ENCODE measurements at places on chromosomes 5 and 9. TPM values are rescaled to one million over a fixed set of nuclear protein-coding genes. Genes with fewer than 3 reads are reported as not detected.

GRCh38 chr5:107806271-107806670 lies 135.5 kb upstream of the EFNA5 start:
- H3K36me3 ChIP-seq, result no peaks in the 10 kb centered on the region
- no peak overlapping the region for H3K4me3 ChIP-seq
- no peaks in the 10 kb centered on the region for H3K27me3 ChIP-seq
- no peaks in the 10 kb centered on the region for H3K4me1 ChIP-seq

DNA sequence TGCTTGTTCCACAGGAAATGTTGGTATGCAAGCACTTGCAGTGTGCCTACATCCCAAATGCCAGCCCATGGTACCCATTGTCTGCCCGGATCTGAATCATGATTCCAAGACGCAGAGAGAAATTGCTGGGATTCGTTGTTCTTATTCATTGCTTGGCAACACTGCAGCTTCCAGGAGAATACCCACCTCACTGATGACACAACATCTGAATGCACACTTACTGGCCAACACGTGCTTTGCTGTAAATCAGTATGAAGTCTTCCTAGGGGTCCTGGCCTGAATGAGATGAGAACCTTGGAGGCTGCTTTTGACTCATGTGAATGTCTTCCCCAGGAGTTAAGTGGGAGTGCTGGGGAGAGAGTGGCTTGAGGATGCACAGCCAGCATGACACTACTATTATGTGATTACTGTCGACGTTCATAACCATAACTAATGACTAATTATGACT lies 11.6 kb downstream of the SRD5A1 start:
- no peak overlapping the region for H3K27ac ChIP-seq
- no peak overlapping the region for H3K4me3 ChIP-seq
- ATAC-seq, result no peak
- no peaks in the 10 kb centered on the region for H3K36me3 ChIP-seq

- no peaks in the 10 kb centered on the region for H3K27me3 ChIP-seq
- no peak for ATAC-seq
- H3K36me3 ChIP-seq, result no peaks in the 10 kb centered on the region
Observed at GRCh38 chr9:2015581-2016407, 647 bp downstream of the SMARCA2 start.

DNA sequence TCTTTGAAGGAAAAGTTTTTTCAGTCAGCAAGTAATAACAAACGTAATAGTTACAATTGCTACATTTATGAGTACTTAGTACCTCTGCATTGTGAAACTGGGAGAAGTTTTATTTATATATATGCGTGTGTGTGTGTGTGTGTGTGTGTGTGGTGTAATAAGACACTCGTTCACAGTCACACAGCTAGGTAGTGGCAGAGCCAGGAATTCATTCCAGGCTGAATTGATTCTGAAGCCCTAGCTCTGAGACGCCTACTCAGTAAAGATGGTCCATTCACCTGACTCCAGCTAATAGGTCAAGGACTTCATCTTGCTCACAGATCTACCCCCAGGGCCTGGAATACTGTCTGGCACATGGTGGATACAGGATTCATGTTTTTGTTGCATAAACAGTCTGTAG lies 13.6 kb upstream of the CAST start:
- H3K4me1 ChIP-seq, result no peaks in the 10 kb centered on the region
- no peak overlapping the region for H3K4me3 ChIP-seq
- H3K27me3 ChIP-seq, result no peaks in the 10 kb centered on the region
- ATAC-seq, result no peak

GRCh38 chr5:462051-462481 lies 19.1 kb downstream of the EXOC3 start:
- no peaks in the 10 kb centered on the region for H3K27me3 ChIP-seq
- peaks cover 99% of the 10 kb centered on the region for H3K36me3 ChIP-seq
- H3K4me1 ChIP-seq, result no peaks in the 10 kb centered on the region

DNA sequence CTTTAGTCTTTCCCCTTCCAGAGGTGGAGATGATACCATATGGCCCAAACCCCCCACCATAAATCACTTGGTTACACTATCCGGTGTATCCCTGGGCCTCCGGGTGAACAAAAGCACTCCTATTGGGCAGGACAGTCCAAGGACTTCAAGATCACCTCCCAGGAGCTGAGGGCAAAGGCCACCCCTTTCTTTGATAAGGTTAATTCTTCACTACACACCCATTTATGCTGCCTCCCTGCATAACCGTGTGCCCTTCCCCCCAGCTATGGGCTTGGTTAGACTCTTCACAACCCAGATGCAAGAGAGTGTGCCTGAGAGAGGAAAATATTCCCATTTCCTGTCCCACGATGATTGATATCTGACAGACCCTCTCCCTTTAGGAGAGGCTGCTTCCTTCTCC lies 64.8 kb upstream of the PRRC1 start:
- H3K4me1 ChIP-seq, result no peaks in the 10 kb centered on the region
- no peaks in the 10 kb centered on the region for H3K27me3 ChIP-seq
- no peak overlapping the region for H3K27ac ChIP-seq
- no peaks in the 10 kb centered on the region for H3K36me3 ChIP-seq
- no peak for ATAC-seq
- H3K4me3 ChIP-seq, result no peak overlapping the region

GRCh38 chr9:9746826-9747225 lies 866.0 kb downstream of the PTPRD start:
- no peak overlapping the region for H3K4me3 ChIP-seq
- no peak for ATAC-seq
- H3K27ac ChIP-seq, result no peak overlapping the region
- H3K27me3 ChIP-seq, result no peaks in the 10 kb centered on the region

GRCh38 chr5:83044926-83045325 lies 32.3 kb downstream of the TMEM167A start:
- H3K4me3 ChIP-seq, result no peak overlapping the region
- no peak overlapping the region for H3K27ac ChIP-seq
- H3K27me3 ChIP-seq, result no peaks in the 10 kb centered on the region
- no peaks in the 10 kb centered on the region for H3K4me1 ChIP-seq

DNA sequence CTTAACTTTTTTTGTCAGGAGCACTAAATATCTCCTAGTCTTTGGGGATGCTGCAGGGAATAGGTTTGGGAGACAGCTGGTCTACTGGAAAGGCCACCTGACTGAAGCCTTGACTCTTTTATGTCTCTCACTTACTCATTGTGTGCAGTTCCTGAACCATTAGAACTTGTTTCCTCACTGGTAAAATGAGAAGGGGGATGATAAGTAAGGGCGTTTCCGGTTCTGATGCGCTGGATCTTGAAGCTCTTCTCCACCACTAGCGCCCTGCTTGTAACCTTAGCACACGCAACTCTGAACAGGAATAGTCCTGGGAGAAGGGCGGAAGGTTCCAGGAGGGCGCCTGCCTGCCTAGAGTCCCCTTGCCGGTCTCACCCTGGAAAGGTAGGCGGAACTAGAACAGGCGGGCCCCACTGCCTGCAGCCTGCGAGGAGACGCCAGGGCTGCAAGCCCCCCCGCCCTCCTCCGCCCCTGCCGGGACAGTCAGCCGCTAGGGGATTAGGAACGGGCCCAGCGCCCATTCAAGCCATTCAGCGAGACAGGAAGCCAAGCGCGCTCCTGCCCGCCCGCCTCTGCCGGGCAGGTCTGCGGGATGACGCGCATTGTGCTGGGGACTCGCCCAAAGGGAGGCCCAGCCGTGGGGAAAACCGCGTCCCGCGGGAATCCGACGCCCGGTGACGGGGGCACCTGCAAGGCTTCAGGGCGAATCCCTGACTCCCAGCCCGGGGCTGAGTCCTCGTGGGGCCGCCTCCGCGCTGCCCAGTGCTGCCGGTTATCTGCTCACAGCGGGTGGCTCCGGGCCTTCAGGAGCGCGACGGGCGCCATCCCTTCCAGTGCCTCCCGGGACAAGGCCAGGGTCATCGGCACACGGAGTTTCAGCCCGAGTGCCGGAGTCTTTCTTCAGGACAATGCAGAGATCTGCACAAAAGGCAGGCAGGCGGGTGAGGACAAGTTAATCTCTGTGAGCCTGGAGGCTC lies 44.0 kb upstream of the XPA start:
- H3K36me3 ChIP-seq, result no peaks in the 10 kb centered on the region
- peaks cover 15% of the 10 kb centered on the region for H3K4me1 ChIP-seq
- peak overlapping the region; percentile 27 for H3K4me3 ChIP-seq
- peaks cover 41% of the 10 kb centered on the region for H3K27me3 ChIP-seq
- ATAC-seq, result peak; percentile 91

- H3K27me3 ChIP-seq, result no peaks in the 10 kb centered on the region
- H3K36me3 ChIP-seq, result no peaks in the 10 kb centered on the region
- no peak for ATAC-seq
- no peaks in the 10 kb centered on the region for H3K4me1 ChIP-seq
- no peak overlapping the region for H3K4me3 ChIP-seq
Observed at GRCh38 chr5:124502551-124502950, 243.9 kb downstream of the ZNF608 start.

GRCh38 chr9:135857843-135858242 lies 49.5 kb downstream of the CAMSAP1 start:
- H3K4me1 ChIP-seq, result no peaks in the 10 kb centered on the region
- H3K4me3 ChIP-seq, result no peak overlapping the region
- H3K27ac ChIP-seq, result no peak overlapping the region
- ATAC-seq, result no peak
- H3K27me3 ChIP-seq, result no peaks in the 10 kb centered on the region

DNA sequence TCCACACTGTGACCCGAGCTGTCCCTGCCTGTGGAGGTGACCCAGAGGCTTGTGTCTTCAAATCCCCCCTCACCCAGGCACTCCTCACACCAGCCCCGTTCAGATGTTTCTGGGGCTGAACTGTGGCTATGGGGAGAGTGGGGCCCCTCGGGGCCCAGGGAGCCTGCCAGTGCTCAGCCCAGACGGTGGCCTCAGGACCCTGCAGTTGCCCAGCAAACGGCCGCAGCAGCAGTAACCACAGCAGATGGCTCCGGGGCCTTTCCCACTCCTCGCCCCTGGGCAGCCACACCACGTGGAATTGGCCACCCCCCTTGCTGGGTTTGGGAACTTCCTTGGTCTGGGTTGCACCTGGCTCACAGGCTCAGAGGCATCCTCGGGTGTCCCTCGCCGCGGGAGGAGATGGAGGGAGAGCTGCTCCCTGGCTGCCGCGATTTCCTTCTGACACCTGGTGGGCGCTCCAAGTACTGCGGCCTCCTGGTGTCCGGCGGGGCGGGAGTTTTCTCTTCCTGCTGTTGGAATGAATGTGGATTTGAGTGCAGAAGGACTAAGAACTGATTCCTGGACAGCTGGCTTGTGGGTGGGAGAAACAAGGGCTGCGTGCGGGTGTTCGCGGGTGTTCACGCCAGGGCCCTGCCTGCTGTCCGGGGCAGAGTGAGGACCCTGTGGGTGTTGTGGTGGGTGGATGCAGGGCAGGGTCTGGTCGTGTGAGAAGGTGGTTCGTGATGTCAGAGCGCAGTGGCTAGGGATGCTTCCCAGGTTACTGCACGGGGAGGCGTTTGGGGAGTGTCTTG lies 97.5 kb downstream of the COL5A1 start:
- peaks cover 24% of the 10 kb centered on the region for H3K4me1 ChIP-seq
- peaks cover 64% of the 10 kb centered on the region for H3K36me3 ChIP-seq
- ATAC-seq, result peak; percentile 51
- no peak overlapping the region for H3K27ac ChIP-seq

DNA sequence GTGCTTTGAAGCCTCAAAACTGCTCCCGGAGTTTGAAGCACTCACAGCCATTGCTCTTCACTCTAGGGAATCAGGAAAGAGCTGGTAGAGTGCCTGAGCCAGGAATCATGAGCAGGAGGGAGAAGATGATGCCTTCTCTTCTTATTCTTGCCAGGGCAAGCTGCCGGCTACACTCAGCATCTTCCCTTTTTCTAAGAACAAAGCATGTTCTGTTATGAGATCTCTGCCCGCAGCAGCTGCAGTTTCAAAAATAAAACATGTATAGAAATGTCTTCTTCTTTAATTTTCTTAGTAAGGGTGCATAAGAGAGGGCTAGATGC lies 57.9 kb upstream of the RICTOR start:
- no peaks in the 10 kb centered on the region for H3K36me3 ChIP-seq
- H3K27me3 ChIP-seq, result no peaks in the 10 kb centered on the region
- H3K27ac ChIP-seq, result no peak overlapping the region
- no peaks in the 10 kb centered on the region for H3K4me1 ChIP-seq

DNA sequence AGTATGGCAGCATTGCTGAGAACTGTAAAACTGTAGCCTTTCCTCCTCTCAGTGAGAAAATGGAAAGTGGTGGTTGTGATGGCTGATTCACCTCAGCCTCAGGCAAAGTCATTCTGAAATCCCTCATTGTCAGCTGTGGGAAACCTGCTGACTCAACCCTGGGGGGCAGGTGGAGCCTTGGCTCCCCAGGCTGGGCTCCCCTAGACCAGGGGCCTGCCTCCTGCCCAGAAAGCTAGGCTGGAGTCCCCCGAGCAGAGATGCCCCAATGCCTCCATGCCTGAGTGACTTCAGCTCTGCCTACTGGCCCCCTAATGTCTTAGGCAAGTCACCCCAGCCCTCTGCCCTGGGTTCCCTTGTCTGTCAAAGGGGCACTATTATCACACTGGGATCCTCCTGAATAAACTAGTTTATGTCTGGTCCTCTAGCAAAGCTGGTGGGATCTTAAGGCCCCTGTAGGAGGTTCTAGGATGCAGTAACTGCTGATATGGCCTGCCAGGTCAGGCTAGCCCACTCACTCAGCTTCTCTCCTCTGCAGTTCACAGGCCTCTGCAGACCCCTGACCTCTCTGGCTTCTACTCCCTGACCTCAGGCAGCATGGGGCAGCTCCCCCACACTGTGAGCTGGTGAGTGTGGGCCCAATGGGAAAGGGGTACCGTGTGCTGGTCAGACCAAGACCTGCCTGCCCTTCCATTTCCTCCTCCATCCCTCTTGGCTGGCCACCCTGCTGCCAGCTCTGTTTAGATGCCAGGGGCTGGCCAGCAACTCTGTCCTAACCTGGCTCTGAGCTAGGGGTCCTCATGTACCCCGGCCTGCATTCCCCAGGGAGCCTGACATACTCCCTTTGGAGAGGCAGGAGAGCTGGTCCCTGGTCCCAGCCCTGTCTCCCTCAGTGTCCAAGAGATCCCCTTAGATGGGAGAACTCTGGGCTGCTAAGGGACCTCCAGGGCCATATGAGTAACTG lies 24.2 kb downstream of the TCF7 start:
- no peak for ATAC-seq
- H3K36me3 ChIP-seq, result no peaks in the 10 kb centered on the region
- H3K4me3 ChIP-seq, result no peak overlapping the region
- no peaks in the 10 kb centered on the region for H3K27me3 ChIP-seq

- H3K27me3 ChIP-seq, result no peaks in the 10 kb centered on the region
- no peak overlapping the region for H3K27ac ChIP-seq
- no peak for ATAC-seq
- no peaks in the 10 kb centered on the region for H3K4me1 ChIP-seq
- H3K4me3 ChIP-seq, result no peak overlapping the region
Observed at GRCh38 chr5:134490925-134491271, 34.6 kb upstream of the JADE2 start.

- no peaks in the 10 kb centered on the region for H3K27me3 ChIP-seq
- no peaks in the 10 kb centered on the region for H3K36me3 ChIP-seq
- peak overlapping the region; percentile 93 for H3K27ac ChIP-seq
- no peaks in the 10 kb centered on the region for H3K4me1 ChIP-seq
Observed at GRCh38 chr5:102858808-102859207, 103.7 kb downstream of the PAM start.

RNF183 gene
- not detected for total RNA-seq

SLC36A3 gene
- total RNA-seq, result not detected

ZNF608 gene
- total RNA-seq, result 31.3 TPM

ROR2 gene
- 40.8 TPM for total RNA-seq

STPG3 gene
- not detected for total RNA-seq

PCDH1 gene
- total RNA-seq, result 23.4 TPM

SLC6A3 gene
- total RNA-seq, result not detected

TMEM245 gene
- 136 TPM for total RNA-seq

F12 gene
- not detected for total RNA-seq

TICAM2 gene
- total RNA-seq, result 1.2 TPM

CTXN3 gene
- not detected for total RNA-seq

FBXL7 gene
- 14.2 TPM for total RNA-seq

SPTLC1 gene
- 56.0 TPM for total RNA-seq

CARD6 gene
- 4.8 TPM for total RNA-seq

PDE6A gene
- total RNA-seq, result not detected

FOXD1 gene
- 9.6 TPM for total RNA-seq
